ENCODE measurements at places on chromosomes 11 and 22.

DNA sequence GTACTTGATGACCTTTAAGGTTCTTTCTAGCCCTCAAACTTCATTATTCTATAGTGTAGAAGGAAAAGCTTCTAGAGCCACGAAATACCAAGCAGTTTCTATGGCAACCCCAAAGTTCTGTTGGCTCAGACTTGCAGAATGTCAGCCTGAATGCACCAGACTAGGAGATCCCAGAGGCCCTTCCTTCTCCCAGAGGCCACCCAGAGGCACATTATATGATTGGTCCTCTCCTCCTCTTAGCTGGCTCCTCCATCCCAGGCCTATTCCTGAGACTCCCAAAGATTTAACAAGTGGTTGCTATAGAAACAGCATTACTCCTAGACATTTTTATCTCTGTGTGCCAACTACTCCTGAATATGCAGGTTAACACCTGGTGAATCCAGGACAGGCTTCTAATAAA is 69.2 kb upstream of the CCDC90B start:
- DNase-seq = no peak
- no peaks in the 10 kb centered on the region for H3K36me3 ChIP-seq
- no peaks in the 10 kb centered on the region for H3K4me1 ChIP-seq
- H3K4me3 ChIP-seq = no peak overlapping the region
- H3K27me3 ChIP-seq = no peaks in the 10 kb centered on the region
- no peak overlapping the region for H3K27ac ChIP-seq

DNA sequence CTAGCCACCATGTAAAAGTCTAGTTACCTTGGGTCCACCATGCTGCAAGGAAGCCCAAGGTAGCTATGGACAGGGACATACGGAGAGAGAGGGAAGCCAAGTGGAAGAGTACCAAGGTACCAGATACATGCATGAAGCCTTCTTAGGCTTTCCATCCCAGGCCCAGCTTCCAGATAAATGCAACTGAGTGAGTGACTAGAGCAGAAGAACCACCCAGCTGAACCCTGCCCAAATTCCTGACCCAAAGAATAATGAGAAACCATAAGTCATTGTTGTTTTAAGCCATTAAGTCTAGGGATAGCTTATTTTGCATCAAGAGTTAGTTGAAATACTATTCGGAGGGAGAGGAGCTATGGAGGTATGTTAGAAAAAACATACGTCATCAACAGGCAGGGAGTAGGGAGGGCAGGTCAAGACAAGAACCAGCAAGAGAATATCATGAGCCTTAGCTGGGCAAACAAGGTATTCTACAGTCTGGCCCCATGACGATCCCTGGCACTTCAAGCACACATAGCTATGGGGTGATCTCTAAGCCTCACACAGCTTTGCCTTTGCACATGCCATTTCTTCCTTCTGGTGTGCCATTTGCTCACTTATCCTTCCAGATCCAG is 36.5 kb upstream of the APLNR start:
- H3K36me3 ChIP-seq = no peaks in the 10 kb centered on the region
- DNase-seq = no peak
- no peaks in the 10 kb centered on the region for H3K4me1 ChIP-seq
- no peak overlapping the region for H3K27ac ChIP-seq

GRCh38 chr11:62504158-62504973 is 42.2 kb downstream of the AHNAK start:
- H3K27me3 ChIP-seq = no peaks in the 10 kb centered on the region
- no peak overlapping the region for H3K27ac ChIP-seq
- no peaks in the 10 kb centered on the region for H3K36me3 ChIP-seq
- no peak overlapping the region for H3K4me3 ChIP-seq

DNA sequence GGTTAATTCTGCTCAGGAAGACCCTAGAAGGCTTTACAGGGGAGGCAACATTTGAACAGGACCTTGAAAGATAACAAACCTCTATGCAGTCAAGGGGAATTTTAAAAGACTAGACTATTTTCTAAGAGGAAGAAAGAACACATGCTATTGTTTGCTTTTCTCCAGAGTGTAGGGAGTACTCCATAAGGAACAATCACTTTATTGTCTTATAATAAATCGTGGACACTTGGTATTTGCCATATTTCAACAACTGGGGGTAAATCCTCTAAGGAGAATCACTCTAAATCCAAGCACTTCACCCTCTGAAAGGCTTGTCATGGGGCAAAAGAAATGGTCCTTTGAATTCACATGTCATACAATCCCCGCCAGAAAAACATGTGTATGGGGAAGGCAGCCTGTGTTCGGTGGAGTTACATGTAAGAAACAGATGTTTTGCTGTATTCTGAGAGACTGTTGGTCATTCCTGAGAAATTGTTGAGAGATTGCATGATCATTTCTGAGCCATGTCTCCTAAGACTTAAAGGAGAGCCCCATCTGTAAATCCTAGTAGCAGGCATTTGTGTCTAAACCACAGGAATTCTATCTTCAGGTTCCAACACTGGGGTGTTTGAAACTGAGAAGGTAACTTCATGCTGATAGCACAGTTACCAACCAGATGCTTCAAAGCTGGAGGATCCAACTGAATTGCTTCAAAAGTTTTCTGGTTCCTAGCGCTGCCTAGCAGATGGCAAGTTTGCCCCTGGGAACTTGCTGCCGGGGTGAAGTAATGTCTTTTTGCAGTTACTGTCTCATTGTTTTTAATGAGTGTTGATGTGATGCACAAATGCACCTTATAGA is 66.8 kb downstream of the FZD4 start:
- no peaks in the 10 kb centered on the region for H3K36me3 ChIP-seq
- no peaks in the 10 kb centered on the region for H3K4me1 ChIP-seq
- no peak overlapping the region for H3K27ac ChIP-seq
- no peaks in the 10 kb centered on the region for H3K27me3 ChIP-seq
- no peak for DNase-seq
- H3K4me3 ChIP-seq = no peak overlapping the region

DNA sequence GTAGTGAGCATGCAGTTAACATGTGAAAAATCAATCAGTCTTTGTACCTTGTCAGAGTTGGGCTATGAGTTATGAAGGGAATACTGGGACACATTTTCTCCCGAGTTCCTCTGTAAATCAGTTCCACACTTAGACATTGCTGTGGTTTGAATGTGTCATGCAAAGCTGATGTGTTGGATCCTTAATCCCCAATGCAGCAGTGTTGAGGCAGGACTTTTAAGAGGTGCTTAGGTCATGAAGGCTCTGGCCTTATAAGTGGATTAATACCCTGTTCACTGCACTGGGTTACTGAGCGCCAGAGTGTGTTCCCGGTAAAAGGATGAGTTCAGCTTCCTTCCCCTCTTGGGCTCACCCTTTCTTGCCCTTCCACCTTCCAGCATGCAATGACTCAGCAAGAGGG is 742.1 kb upstream of the TENM4 start:
- no peak overlapping the region for H3K27ac ChIP-seq
- no peak for DNase-seq
- no peak overlapping the region for H3K4me3 ChIP-seq
- H3K4me1 ChIP-seq = no peaks in the 10 kb centered on the region

GRCh38 chr11:94851864-94852636 is 83.9 kb downstream of the AMOTL1 start:
- peaks cover 12% of the 10 kb centered on the region for H3K4me1 ChIP-seq
- H3K4me3 ChIP-seq = no peak overlapping the region
- DNase-seq = no peak
- H3K27me3 ChIP-seq = no peaks in the 10 kb centered on the region
- H3K27ac ChIP-seq = no peak overlapping the region
- H3K36me3 ChIP-seq = peaks cover 93% of the 10 kb centered on the region

DNA sequence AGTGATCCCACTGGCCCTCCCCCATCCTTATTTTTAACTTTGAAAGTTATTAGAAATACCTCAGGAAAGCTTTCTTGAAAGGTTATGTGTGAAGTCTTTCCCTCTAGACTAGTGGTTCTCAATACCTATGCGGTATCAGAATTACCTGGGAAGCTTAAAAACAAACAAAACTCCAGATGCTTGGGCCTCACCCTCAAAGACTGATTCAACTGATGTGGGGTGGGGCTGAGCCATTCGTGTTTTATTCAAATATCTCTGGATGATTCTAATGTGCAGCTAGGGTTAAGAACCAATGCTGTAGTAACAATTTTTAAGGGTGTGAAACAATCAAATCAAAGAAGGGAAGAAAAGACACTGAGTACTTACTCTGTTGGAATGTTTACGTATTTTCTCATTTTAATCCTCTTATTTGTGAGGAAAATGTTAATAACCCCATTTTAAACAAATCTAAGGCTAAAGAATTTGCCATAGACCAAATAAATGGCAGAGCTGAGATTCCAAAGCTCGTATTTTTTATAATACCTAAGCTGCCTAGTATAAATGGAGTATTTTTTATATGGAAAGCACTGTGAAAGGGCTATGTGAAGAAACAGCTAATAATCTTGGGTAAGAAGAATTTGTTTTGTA is 47.6 kb downstream of the PLEKHB1 start:
- H3K27ac ChIP-seq = no peak overlapping the region
- H3K4me1 ChIP-seq = no peaks in the 10 kb centered on the region
- DNase-seq = no peak
- H3K27me3 ChIP-seq = no peaks in the 10 kb centered on the region

DNA sequence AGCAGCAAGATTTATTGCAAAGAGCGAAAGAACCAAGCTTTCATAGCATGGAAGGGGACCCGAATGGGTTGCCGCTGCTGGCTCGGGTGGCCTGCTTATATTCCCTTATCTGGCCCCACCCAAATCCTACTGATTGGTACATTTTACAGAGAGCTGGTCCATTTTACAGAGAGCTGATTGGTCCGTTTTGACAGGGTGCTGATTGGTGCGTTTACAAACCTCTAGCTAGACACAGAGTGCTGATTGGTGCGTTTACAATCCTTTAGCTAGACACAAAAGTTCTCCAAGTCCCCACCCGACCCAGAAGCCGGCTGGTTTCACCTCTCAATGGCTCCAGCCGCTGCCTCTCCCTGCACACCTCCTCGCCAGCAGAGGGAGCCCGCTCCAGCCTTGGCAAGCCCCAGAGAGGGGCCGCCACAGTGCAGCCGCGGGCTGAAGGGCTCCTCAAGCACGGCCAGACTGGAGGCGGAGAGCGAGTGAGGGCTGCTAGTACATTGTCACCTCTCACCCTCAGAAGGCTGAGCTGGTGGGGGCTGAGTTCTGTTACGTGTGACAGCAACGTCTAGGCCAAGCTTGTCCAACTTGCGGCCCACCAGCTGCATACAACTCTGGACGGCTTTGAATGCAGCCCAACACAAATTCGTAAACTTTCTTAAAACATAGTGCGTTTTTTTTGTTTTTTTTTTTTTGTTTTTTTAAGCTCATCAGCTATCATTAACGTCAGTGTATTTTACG is 8.7 kb downstream of the PTH start:
- H3K4me1 ChIP-seq = no peaks in the 10 kb centered on the region
- H3K36me3 ChIP-seq = no peaks in the 10 kb centered on the region
- H3K27me3 ChIP-seq = no peaks in the 10 kb centered on the region
- DNase-seq = peak; percentile 97

- no peaks in the 10 kb centered on the region for H3K36me3 ChIP-seq
- no peak overlapping the region for H3K27ac ChIP-seq
- DNase-seq = no peak
- no peak overlapping the region for H3K4me3 ChIP-seq
- no peaks in the 10 kb centered on the region for H3K27me3 ChIP-seq
Observed at GRCh38 chr22:43616645-43617044, 195.5 kb downstream of the EFCAB6 start.

DNA sequence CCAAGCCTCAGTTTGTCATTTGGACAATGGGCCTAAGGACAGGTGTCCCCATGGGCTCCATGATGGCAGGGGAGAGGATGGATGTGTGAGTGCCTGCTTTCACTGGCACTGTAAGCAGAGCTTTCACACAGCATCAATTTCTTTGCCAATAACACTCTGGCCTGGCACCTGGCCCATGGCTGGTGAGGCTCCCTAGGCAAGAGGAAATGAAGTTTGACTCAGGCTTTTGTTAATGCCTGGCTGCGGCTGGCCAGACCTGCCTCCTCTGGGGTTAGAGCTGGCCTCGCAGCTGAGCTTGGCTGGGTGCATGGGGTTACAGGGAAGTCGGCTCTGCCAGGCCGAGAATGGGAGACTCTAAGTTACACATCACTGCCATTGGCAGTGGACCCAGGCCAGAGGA is 30.0 kb upstream of the SEZ6L start:
- H3K4me1 ChIP-seq = no peaks in the 10 kb centered on the region
- no peak for DNase-seq
- no peaks in the 10 kb centered on the region for H3K27me3 ChIP-seq
- no peak overlapping the region for H3K27ac ChIP-seq
- H3K36me3 ChIP-seq = no peaks in the 10 kb centered on the region

DNA sequence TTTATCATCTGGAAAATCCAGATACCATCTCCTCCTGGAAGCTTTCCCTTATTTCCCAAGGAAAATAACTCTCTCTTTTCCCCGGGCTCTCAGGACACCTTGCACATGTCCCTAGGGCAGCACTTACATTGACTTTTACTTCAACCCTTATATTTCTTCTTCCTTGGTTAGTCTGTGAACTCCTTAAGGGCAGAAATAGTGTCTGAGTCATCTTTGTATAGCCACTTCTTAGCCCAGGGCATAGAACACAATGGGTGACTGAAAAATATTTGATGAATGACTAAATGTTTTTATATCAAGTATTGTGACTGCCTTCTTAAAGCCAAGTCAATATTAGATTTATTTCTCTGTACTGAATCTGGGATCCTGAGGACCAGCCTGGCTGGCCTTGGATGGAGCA is 45.4 kb upstream of the MYOD1 start:
- no peak for DNase-seq
- H3K4me3 ChIP-seq = no peak overlapping the region
- peaks cover 54% of the 10 kb centered on the region for H3K27me3 ChIP-seq
- no peaks in the 10 kb centered on the region for H3K4me1 ChIP-seq
- no peaks in the 10 kb centered on the region for H3K36me3 ChIP-seq

GRCh38 chr22:49022816-49023160 is 804.9 kb downstream of the BRD1 start:
- no peak overlapping the region for H3K27ac ChIP-seq
- no peaks in the 10 kb centered on the region for H3K36me3 ChIP-seq
- no peak overlapping the region for H3K4me3 ChIP-seq
- H3K4me1 ChIP-seq = no peaks in the 10 kb centered on the region
- no peak for DNase-seq
- H3K27me3 ChIP-seq = no peaks in the 10 kb centered on the region

- no peaks in the 10 kb centered on the region for H3K27me3 ChIP-seq
- DNase-seq = no peak
- H3K4me1 ChIP-seq = no peaks in the 10 kb centered on the region
- H3K4me3 ChIP-seq = no peak overlapping the region
Observed at GRCh38 chr11:101912823-101913284, 2.0 kb upstream of the CEP126 start.

DNA sequence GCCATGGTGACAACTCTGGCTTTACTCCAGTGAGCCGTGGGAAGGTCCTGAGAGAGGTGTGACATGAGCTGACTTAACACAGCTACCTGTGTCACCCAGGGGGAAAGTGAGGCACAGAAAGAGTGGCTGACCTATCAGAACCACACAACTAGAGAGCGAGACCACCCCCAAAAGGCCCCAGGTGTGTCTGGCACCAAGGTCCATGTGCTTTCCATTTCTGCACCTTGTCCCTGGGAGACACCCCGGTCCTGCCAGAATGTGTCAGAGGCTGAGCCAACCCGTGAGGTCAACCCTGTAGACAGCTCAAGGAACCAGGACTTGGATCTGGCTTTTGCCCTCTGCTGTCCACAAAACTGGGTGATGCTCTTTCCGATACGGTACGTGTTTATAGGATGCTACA is 9.8 kb downstream of the MAFF start:
- H3K4me3 ChIP-seq = no peak overlapping the region
- no peak overlapping the region for H3K27ac ChIP-seq
- H3K4me1 ChIP-seq = peaks cover 3% of the 10 kb centered on the region
- no peaks in the 10 kb centered on the region for H3K27me3 ChIP-seq
- DNase-seq = peak; percentile 45

- H3K36me3 ChIP-seq = peaks cover 97% of the 10 kb centered on the region
- H3K4me3 ChIP-seq = no peak overlapping the region
- H3K27ac ChIP-seq = no peak overlapping the region
- peaks cover 7% of the 10 kb centered on the region for H3K4me1 ChIP-seq
- DNase-seq = no peak
Observed at GRCh38 chr11:130118636-130119387, 40.8 kb upstream of the ST14 start.
